ENCODE measurements at places on chromosomes 13 and 19.

GRCh38 chr13:76086729-76087128 lies 450.6 kb downstream of the LMO7 start:
- DNase-seq, result no peak

DNA sequence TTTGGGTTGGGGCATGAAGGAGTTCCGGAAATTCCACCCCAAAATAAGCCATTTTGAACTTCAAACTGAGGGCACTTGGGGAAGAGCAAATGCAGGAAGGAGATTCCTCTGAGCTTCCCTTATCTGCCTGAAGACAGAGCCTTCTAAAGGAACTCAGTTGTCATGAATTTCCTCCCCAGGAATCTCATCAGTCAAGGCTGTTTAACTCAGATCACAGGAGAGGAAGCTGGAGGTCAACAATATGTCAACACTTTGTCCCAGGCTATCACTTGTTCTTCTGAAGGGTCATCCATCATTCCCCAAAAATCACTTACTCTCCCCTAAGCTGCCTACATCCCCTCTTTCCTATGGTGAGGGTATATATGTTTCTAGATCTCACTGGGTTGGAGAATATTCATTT lies 26.0 kb upstream of the CHST8 start:
- DNase-seq, result no peak

DNA sequence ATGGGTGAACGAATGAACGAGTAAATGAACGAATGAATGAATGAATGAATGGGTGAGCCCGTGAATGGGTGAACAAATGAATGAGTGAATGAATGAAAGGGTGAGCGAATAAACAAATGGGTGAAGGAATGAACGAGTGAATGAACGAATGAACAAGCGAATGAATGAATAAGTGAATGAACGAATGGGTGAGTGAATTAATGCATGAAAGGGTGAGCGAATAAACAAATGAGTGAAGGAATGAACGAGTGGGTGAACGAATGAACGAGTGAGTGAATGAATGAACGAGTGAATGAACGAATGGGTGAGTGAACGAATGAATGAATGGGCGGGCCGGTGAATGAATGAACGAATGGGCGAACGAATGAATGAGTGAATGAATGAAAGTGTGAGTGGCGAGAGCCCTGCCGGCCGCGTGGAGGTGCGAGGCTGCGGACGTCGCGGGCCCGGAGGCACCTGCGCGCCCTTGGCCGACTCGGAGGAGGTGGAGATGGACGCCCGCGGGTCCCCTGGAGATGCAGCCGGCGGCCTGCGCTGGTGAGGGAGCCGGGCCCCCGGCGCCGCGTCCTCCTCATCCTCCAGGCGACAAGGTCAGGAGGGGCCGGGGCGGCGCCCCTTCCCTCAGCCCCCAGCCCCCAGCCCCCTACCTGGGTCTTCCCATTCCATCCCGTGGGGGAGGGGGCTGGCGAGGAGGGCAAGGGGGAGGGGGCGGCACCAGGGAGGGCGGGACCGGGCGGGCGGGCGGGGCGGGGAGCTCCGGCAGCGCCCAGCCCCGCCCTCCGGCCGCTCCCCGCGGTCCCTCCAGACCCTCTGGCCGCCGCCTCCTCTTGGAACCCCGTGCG lies 15.4 kb downstream of the ANKRD24 start:
- peak; percentile 36 for DNase-seq

DNA sequence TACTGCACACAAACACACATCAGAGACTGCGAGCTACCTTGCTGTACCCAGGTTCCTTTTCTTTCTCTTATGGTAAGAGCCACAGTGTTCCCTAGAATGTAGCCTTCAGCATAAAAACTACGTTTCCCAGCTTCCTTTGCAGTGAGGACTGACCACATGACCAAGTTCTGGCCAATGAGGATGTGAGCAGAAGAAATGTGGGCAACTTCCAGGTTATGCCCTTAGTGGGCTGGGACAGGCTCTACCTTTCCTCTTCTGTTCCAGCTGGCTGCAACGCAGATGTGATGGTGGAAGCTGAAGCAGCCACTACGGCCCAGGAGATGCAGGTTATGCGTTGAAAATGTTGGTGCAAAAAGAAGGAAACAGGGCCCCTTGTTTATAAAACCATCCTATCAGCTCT lies 27.5 kb downstream of the VRK3 start:
- peak; percentile 31 for DNase-seq

DNA sequence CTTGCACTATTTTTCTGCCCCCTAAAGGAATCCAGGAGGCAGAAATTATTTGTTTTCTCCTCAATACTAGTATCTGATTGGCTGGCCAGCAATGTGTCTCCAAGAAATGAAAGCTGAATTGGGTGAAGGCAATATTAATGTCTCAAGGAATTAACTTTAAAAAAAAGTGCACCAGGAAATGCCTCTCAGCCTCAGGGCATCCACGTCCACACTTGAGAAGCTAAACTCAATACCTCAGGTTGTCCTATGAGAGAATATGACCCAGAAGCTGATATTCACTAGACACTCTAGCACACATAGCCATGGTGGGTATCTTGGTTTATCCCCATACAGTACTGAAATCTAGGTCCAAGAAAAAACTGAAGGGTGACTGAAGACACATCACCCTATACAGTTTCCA lies 2.1 kb downstream of the ZNF91 start:
- no peak for DNase-seq

DNA sequence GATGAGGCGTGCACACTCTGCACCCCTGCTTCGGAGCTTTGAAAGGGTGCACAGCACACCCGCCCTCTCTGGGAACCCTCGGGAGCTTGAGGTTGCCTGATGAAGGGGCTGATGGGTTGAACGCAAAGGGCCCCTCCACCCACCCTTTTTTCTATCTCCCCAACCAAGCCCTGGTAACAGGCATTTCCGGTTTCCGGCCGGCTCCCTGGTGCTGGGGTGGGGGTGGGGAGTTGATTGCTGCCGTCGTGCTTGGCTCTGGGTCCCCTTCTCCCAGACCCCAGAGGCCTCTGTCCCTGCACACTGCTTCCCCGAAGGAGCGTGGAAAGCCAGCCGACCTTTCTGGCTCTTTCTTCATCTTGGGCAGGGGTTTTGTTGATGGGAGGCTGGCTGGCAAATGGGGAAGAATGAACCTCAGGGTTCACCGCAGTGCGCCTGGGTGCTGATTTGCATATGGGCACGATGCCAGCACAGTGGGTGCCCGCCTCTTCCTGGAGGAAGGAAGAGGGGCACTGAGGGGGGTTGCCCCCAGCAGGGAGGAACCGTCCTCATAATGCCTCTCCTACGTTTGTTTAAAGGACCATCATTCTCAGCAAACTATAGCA lies 29.1 kb downstream of the VAV1 start:
- DNase-seq, result peak; percentile 87

DNA sequence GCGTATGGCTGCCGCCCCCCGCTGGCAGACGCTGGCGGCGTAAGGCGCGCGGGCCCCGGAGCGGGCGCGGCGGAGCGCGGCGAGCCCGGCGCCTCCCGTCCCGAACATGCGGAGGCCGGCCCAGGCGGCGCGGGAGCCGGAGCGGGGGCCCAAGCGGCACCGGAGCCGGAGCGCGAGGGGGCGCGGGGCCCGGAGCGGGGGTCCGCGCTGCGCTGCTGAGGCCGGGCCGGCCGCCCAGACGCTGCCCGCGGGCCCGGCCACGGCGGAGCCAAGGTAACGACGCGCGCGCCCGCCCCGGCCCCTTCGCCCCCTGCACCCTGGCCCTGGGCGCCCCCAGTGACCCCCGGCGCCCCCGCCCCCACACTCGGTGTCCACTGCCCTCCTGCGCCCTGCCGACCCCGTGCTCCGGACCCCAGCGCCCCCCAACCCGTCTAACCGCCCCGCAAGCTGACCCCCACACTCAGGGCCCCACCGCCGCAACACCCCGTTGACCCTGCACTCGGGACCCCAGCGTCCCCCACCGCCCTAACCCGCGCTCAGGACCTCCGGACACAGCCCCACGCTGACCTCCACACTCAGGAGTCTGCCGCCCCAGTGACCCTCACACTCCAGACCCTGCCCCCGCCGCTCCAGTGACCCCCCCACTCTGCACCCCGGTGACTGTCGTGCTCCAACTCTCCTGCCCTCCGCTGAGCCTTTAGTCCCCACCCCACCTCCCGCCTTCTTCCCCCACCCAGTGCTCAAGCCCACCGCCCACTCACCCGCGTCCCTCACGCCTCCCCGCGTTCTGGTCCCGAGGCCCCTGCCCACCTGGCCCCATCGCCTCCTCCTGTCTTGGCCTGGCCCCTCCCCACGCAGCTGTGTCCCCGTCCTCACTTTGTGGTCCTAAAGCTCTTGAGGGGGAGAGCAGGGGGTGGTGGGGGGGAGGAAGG lies at the start of gene CSNK1G2:
TSS of gene CSNK1G2 (plus strand) at position 27 of the 932 bp plus-strand sequence. CDS start 28,601 bp downstream, outside the sequence.
- DNase-seq, result no peak

DNA sequence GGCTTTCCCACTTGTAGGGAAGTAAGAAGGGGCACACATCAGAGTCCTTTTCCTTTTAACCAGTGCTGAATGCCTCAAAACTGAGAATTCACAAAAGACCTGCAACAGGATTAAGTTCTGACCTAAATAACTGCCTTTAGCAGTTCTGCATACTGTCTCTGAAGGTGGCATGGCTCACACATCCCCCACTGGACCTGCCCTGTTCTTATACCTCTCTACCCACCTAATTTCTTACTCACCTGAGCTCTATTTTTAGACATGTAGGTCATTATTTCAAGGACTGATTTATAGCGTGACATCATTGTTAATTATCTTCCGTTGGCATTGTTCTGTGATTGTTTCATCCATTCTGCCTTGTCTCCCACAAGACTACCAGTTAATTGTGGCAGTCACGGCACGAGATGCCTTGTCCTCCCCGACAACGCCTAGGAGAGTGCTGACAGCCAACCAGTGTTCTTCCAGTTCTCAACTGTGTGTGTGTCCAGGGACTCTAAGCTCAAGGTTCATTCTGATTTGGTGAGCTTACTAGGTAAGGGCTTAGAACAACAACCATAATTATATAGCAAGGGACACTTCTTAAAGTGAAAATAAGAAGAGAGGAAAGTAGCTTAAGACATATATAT lies 27.1 kb upstream of the UBL3 start:
- no peak for DNase-seq

GRCh38 chr19:17824339-17824738 lies 3.0 kb upstream of the INSL3 start:
- DNase-seq, result no peak

GRCh38 chr19:47901370-47901769 lies 15.3 kb upstream of the SULT2A1 start:
- DNase-seq, result no peak

DNA sequence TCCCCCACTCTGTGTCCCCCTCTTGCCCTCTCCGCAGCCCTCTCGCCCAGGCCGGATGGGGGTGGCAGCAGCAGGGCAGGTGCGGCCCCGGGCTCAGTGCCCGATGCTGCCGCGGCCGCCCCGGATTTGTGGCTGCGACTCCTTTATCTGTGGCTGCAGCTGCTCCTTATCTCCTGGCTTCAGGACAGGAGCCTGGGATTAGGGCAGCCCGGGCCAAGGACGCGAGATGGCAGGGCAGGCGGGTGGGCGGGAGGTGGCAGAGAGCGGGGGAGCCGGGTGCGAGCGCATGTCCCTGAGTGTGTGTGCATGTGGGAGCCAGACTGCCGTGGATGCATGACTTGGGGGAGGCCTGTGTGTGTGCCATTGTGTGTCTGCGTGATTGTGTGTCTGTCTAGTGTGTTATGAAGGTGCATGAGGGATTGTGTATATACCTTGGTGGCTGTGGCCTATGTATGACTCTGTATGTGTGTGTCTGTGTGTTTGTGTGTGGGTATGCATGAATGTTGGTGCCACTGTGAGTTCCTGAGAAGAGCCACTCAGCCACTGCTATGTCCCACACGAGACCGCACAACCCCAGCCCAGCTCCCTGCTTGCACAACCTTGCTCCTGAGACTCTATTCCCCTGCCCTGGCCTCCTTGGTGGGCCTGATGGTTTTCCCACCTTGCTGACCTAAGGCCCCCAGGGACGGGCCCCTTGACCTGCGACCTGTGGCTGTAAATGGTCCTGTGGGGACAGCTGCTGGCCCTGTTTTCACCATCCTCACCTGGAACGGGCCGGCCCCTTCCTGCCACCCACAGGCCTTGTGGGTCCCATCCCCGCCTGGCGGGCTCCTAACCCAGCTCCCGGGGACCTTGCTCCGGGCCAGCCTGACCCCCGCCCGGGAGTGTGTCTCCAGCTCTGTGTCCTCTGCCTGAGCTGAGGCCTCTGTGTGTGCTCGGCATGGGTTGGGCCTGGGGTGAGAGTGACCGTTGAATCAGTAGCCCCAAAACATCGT lies 5.3 kb upstream of the NRTN start:
- no peak for DNase-seq

GRCh38 chr19:19563348-19563848 lies 25.3 kb downstream of the CILP2 start:
- no peak for DNase-seq

DNA sequence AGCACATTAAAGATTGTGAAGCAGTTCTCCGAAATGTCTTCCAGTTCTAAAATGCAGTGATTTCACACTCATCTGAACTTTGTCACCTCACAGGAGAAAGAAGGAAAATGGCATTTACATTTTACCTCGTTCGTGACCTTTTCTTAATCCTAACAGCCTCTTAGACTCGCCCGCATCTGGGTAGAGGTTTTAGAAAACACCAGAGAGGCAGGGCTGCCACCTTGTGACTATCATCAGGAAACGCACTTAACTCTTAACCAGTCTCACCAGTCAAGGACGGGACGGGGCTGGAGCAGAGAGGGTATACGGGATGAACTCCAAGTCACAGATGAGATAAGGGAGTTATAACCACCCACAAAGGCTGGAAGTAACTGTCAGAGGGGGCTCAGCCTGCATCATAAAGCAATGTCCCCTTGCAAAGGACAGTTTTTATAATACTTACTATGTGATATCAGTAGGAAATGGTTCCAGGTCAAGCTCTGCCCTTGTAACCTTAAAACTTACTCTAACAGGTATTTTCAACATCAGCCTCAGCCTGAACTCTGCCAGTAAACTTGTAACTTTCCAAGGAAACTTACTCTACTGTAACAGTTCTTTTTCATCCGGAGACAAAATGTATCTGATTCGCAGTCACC lies 8.6 kb upstream of the CEACAM6 start:
- peak; percentile 64 for DNase-seq

- DNase-seq, result peak; percentile 39
Measured at GRCh38 chr19:13959962-13960862, 7.9 kb downstream of the DCAF15 start.

DNA sequence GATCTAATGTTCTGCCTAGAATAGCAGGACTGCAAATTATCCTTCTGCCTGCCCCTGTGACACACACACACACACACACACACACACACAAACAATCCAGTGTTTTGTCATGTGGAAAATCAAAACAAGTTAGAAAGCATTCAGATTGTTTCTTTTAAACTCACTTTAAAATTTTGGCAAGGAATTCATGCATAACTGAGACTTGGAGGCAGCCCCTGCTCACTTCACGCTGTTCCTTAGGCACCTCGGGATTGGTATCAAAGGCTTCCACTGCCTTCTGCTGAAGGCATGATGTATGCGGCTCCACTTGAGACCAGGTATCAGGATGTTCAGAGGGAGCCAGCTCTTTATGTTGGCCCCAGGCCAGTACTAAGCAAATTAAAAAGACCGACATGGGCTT lies 158.7 kb downstream of the OXGR1 start:
- DNase-seq, result no peak

DNA sequence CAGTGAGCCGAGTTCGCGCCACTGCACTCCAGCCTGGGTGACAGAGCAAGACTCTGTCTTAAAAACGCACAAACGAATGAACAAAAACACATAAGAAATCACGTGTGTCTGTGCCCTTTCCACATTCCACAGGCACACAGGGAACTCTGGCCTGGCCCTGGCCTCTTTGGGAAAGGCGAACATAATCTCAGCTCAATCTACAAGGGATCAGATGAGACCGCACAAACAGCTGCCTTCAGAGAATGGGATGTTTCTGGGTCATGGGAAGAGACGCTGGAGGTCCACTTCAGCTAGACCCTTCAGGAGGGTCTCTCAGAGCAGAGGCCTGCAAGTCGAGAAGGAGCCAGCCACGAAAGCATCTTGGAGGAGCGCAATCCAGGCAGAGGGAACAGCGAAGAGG lies 6.3 kb upstream of the CRTC1 start:
- no peak for DNase-seq

- DNase-seq, result no peak
Measured at GRCh38 chr13:21238267-21238666, 61.8 kb downstream of the MRPL57 start.
